ENCODE measurements at places on chromosomes 1 and 21.
A peak's percentile ranks its signal among the peaks of the same experiment; 100 is the strongest.

GRCh38 chr1:41862384-41863221 is 56.1 kb downstream of the HIVEP3 start:
- DNase-seq: peak; percentile 53

- no peak for DNase-seq
Measured at GRCh38 chr21:16554503-16554902, 824.7 kb downstream of the USP25 start.

DNA sequence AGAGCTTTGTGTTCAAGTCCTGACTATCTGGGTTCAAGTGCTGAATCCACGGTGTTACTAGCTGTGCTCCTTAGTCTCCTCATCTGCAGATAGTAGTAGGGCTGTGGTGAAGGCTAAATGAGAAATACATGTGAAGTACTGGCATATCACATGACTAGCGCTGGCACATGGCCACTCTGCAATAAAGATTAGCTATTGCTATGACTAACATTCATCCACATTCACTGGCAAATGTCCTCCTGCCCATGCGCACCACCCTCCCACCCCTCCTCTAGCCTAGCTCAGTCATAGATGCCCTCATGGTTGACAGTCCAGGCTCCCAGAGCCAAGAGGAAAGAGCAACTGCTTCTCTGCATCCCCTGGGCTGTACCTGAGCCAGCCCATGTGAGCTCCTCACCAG is 8.5 kb upstream of the COL8A2 start:
- peak; percentile 30 for DNase-seq

DNA sequence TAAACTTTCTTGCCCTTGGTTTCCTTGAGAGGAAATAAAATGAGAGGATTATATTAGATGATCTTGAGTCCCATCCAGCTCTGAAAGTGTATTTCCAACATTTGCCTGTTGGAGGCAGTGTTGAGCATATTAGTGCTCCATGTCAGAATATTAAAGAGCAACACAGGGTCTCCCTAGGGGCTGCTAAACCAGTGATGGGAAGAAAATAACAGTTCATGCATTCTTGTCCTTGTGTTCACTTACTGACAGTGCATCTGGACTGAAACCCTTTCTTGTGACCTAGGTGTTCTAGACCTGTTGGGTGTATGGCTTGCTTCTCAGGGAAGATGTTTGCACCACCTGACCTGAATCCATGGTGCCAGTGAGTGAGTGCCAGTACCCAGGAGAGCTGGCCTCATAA is 124.7 kb upstream of the KIAA0040 start:
- DNase-seq: no peak

DNA sequence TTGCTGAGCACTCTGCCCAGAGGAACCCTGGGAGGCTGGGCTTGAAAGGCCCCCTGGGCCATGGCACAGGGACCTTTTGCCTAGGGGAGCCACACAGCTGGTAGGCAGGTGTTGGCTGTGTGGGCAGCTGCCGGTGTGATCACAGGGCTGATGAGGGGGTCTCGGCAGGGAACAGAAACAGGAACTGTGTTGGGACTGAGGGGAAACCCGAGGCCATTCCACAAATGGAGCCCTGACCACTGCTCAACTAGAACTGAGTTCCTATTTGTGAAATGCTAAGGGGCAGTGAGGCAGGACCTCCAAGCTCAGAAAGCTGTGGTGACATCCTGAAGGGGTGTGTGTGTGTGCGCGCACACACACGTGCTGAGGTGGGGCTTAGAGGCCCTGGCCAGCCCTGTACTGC is 6.4 kb upstream of the THEM5 start:
- DNase-seq: peak; percentile 32

DNA sequence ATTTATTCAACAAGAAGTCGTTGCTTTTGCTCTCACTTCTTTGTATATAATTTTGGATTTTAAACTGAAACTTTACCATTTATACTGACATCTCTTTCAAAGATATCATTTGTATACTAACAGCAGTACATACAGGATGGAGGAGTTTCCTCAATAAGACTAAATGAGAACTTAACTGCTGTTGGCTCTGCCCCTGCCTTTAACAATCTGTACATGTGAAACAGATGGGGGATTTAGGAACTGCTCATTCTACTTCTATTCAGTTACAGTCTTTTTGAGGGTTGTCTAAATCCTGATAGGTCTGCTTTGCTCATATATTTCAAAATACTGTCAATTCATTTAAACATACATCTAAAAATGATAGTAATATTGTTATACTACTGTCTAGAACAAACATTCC is 663.2 kb downstream of the ADGRL2 start:
- no peak for DNase-seq

DNA sequence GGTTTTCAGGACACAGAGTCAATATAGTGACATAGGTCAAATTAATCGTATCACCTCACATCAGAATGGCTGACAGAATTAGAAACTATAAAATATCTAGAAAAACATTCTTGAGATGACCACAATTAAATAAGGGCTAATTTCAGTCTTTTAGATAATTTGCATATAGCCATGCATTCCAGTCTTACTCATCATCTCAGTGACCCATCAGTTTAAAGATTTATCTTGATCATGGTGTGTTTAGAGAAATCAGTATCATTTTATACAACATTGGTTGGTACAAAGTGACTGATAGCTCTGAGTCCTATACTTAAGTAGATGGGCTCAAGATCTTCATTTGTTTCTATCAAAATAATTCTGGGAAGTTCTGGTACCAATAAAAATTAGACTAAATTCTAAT is 262.3 kb upstream of the SNX7 start:
- no peak for DNase-seq

Measured in CD14-positive monocyte (primary cell).